ENCODE measurements at places on chromosomes 16 and 17.

DNA sequence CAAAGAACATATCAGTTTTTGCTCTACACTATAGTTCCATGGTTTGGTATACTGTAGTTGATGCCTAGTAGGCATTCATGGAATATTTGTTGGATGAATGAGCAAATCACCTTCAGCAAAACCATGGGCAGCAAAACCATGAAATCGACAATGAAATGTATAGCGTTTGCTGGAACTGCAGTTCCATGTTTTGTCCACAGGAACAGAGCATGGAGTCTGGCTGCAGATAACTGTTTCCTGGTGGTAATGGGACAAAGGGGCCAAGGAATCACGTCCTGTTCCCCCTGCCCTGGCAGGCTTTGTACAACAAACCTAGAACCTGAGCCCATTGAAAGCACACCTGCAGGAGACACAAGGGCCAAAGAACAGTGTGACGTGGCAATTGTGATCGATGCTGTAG lies 101.1 kb downstream of the USP31 start:
- no peak for DNase-seq

GRCh38 chr17:36813357-36813756 lies 123.9 kb upstream of the LHX1 start:
- no peak for DNase-seq

DNA sequence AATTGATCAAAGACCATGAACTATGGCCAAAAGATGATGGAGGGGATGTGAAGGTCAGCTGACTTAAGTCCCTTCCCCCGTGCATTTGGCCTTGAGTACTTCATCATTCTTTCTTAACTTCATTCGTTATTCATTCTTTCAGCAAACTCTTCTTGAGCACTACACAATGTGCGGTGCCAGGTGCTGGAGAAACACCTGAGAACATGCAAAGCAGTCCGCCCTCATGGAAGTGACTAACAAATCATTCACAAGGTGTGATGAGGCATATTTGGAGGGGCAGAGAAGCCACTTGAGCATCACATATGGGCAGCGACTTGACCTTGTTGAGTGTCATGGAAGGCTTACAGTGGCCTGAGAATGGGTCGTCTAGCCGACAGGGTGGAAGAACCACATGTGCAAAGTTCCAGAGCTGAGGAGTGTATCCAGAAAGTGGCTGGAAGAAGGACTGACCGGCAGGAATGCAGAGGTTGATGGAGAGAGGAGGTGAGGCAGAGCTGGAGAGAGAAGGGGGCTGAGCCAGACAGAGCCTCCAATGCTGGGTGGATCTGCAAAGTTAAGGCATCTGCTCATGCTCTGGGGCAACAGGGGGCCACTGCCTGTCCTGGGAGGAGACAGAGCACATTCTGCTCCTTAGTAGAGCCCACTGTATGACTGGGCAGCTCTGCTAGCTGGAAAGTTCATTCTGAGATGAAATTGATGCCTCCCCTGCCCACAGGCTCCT lies 25.1 kb upstream of the EIF1 start:
- no peak for DNase-seq

DNA sequence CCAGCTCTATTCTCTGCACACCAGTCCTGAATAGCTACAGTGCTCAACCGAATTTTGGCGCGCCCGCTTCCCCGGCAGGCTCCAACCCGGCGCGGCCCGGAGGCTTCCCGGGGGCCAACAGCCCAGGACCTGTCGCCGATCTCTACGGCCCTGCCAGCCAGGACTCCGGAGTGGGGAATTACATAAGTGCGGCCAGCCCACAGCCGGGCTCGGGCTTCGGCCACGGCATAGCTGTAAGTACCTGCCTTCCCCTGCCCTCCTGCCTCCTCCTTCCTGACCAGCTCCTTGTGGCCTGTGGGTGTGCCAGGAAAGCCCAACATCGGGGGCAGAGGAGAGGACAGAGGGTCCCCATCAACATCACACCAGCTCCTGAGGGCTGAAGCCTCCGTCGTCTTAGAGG lies 70.2 kb downstream of the CCDC182 start:
- no peak for DNase-seq

- DNase-seq = peak; percentile 2
These were observed 65.2 kb downstream of the SHCBP1 start for GRCh38 chr16:46555951-46556350.

DNA sequence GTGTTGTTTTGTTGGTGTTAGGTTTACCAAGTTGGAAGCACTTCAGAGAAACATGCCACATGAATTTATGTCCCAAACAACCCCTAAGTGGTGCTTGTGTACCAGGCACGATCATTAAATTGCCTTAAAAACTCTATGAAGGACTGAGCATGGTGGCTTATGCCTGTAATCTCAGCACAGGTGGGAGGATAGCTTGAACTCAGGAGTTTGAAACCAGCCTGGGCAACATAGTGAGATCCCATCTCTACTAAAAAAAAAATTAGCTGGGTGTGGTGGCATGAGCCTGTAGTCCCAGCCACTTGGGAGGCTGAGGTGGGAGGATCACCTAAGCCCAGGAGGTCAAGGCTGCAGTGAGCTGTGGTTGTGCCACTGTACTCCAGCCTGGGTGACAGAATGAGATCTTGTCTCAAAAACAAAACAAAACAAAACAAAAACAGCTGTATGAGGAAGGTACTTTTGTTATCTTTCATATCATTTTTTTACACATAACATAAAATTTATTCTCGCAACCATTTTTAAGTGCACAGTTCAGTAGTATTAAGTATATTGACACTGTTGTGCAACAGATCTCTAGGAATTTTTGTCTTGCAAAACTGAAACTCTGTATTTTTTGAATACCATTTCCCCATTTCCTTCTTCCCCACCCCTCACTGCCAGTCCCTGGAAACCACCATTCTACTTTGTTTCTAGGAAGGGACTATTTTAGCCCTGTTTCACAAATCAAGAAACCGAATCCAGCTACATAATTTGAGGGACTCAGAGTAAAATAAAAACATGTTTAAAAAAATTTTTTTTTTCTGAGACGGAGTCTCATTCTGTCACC lies 14.3 kb upstream of the RBBP6 start:
- no peak for DNase-seq

DNA sequence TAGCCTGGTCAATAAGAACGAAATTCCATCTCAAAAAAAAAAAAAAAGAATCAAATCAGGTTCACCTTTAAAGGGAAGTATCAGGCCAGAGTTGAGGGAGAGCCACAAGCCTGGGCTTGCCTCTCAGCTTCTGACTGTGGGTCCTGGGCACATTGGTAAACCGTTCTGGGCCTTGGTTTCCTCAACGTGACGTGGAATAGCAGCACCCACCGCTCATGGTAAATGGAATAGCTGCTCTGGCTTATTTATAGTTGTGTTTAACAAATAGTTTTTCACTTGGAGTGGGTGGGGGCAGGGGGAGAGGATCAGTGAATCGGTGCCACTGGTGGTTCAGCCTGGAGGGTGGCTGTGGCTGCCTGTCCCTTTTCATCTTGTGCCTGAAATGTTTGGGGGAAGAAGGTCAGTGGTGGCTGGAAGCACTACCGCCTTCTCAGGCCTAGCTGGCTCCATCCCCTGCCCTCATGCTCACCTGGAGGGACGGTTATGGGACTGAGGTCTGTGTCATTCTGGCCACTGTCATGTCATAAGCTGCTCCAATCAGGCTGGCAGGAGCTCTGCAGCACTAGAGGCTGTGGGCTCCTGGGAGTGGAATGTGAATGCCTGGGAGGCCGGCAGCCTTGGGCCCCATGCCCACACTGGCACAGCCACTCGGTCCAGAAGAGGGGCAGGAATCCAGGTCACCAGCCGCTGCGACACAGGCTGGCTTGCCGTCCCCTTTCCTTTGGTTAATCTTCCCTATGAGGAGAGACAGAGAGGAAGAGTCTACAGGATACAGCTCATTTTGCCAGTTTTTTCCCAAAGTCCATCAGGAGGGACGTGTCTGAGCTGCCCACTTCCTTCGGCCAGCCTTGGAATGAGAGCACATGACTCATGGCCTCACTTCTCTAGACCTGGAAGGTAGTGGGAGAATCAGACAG lies 27.0 kb downstream of the CCR7 start:
- peak; percentile 47 for DNase-seq

DNA sequence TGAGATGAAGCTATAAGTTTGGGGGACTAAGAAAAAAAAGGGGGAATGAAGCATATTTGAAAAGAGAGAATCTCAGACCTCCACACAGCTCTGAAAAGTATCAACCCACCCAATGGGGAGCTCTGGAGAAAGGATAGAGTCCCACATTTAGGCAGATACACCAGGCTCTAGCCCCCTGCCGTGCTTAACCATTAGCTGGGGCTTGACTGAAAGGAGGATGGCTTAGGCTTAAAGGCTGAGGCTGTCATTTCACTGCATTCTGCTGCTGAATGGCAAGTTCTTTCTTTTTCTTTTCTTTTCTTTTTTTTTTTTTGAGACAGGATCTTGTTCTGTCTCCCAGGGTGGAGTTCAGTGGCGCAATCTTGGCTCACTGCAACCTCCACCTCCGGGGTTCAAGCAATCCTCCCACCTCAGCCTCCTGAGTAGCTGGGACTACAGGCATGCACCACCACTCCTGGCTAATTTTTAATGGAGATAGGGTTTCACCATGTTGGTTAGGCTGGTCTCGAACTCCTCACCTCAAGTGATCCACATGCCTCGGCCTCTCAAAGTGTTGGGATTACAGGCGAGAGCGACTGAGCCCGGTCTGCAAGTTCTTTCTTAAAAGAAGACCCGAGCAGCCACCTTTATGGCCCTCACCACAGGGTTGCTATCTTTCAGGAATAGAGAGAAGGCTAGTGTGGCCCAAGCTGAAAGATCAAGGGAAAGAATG lies 9.0 kb upstream of the MMP2 start:
- no peak for DNase-seq

DNA sequence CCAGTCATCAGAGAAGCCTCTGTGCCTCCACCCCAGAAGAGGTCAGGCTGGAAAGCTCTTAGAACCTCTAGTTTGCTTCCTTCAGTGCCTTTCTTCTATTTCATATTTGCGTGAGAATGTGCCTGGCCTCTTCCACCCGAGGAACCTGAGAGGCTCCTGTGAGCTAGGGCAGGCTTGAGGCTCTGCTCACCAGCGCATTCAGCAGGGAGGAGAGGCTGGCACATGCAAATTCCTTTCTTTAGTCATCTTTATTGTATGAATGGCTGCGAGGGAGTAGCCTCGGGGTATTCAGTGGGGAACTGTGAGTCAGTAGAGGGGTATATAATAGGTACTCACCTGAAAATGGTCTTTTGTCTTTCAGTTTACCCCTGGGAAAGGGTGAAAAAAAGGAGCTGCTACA lies 268.3 kb downstream of the ABCC12 start:
- peak; percentile 59 for DNase-seq

GRCh38 chr16:674968-675883 lies at the start of gene RHBDL1:
Gene RHBDL1 (plus strand): TSS chr16:675671. CDS start chr16:675791, 120 bp downstream.
- no peak for DNase-seq

DNA sequence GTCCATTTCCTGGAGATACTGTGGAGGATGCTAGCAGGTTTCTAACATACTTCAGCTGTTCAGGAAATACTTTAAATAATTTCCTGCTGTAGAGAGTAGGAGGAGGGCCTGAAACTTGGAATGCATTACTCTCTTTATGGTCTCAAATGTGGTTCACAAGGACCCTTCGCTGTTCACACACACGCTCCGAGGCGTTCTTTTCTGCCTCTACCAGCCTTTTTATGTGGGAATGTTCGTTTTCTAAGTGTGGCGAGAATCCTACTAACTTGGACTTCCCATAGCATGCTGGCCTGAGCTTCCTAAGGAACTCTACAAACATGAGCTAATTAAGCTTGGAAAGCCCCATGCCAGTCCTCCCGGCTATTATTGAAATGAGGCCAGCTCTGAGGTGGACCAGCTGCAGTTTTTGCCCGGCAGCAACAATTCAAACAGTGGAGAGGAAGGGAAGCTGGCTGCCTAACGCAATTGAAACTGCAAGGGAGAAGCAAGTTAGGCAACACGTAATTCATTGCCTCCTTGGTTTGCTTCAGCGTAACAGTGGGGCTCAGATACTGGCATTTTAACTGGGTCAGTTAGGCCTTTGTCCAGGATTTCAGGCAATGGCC lies 18.9 kb downstream of the KPNA2 start:
- DNase-seq = no peak

DNA sequence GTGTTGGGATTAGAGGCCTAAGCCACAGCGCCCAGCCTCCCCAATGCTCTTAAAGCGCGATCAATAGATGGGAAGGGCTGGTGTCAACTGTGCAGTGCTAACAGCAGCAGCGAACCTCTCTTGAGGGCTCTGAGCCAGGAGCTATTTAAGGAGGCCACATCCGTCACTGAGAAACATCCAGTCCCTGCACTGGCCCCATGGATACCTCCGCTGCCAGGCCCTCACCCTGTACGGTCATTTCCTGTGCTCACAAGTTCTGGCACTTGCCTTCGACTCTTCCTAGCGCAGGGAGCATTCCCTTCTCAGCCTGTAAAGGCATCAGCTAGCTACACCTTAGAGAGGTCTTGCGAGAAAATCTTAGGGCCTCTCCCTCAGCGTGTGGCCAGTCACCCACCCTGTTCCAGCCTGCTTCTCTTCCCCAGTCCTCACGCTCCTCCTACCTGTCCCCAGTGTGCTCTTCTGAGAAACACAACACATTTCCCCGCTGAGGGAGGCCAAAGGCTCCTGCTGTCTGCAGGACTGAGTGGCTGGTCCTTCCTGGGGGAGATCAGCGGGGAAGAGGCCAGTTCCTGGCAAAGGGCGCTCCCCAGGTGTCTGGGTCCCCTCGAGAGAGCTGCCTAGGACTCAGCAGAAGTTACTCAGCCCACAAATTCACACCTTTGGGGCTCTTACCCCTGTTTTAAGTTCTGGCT lies 28.6 kb downstream of the GTF3C1 start:
- DNase-seq = no peak

DNA sequence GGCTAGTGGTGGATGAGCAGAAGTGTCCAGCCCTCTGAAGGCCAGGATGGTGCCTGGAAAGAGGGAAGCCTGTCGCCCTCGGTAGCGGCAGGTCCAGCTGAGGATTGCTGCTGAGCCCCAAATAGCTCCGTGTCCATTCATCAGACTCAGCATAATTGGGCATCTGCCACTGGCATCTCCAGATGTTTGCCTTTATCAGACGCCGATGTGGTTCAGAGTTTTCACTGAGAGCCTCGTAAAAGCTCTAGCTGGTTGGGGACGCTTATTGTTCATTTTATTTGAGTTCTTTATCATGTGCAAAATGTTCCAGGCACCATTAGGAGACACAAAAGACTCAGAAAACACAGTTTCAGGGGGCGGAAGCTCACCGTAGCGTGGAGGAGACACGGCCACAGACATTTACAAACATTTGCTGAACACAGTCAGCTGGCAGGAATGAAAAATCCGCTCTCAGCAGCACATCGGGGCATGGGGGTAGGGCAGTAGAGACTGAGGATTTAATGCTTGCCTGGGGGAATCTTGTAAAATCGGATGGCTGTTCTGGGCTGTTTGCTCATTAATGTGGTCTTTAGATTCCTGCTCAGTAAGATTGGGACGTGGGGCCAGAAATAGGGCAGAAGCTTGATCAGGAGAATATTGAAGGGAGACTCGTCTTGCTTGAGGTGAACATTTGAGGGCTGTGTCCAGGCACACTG lies 41.7 kb downstream of the SMPD3 start:
- DNase-seq = peak; percentile 74

GRCh38 chr16:63239065-63239570 lies 1202.9 kb upstream of the CDH8 start:
- no peak for DNase-seq

DNA sequence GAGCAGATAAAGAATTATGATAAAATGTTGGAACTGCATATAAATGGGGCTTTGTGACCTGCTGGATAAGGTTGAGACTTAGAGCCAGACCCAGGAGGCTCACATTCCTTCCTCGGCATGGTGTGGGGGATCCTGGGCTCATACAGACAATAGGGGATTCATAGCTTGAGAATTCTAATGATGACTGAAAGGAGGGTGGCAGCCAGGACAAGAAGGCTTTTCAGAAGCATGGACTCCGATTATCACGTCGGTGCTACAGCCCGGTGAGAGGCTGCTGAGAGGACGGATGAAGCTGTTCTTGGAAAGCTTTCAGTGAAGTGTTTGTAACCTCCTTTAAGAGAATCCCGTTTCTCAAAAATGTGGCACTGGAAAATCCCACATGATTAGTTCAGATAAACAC lies 167.2 kb downstream of the ANKFN1 start:
- no peak for DNase-seq

Data from kidney glomerular epithelial cell (primary cell).